ENCODE measurements at places on chromosomes 11 and 22. TPM values are rescaled to one million over a fixed set of nuclear protein-coding genes. Genes with fewer than 3 reads are reported as not detected.

The LRRC56 gene
- total RNA-seq: 0.28 TPM

The THY1 gene
- 703 TPM for total RNA-seq

The SCUBE1 gene
- total RNA-seq: not detected

The SSRP1 gene
- 146 TPM for total RNA-seq

The GLB1L2 gene
- under 0.01 TPM for total RNA-seq

The APOA4 gene
- not detected for total RNA-seq

The CRYBB3 gene
- total RNA-seq: not detected

- H3K4me3 ChIP-seq: no peak overlapping the region
- no peak overlapping the region for H3K27ac ChIP-seq
- H3K36me3 ChIP-seq: no peaks in the 10 kb centered on the region
Observed at GRCh38 chr11:8480858-8481257, 113.2 kb downstream of the STK33 start.

DNA sequence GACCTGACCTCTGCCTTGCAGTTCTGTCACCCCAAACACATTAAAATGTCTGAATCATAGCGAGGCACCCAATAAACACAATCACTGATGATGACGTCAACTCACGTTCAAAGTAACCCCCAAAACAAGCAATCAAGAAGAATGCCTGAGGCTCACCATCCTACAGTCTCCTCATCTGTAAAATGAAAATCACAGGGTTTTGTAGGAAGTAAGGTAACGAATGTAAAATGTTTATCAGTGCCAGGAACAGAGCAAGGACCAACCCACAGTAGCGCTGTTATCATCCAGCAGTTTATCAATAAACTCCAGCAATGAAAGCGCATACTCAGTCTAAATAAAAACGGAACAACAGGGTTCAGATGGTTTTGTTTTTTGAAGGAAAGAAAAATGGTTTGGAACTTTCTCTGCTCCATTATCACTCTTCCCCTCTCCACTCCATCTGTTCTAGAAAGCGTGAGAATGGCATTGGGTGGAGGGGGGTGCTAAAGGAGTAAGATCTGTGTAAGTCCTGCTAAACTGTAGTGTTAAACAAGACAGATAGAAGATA, 110.5 kb downstream of the MICAL3 start:
- no peaks in the 10 kb centered on the region for H3K27me3 ChIP-seq
- peaks cover 19% of the 10 kb centered on the region for H3K4me1 ChIP-seq
- H3K36me3 ChIP-seq: no peaks in the 10 kb centered on the region
- H3K4me3 ChIP-seq: no peak overlapping the region

- H3K36me3 ChIP-seq: no peaks in the 10 kb centered on the region
- no peak overlapping the region for H3K27ac ChIP-seq
- H3K27me3 ChIP-seq: no peaks in the 10 kb centered on the region
- peaks cover 15% of the 10 kb centered on the region for H3K4me1 ChIP-seq
Observed at GRCh38 chr11:10076458-10077141, 217.4 kb downstream of the SBF2 start.

DNA sequence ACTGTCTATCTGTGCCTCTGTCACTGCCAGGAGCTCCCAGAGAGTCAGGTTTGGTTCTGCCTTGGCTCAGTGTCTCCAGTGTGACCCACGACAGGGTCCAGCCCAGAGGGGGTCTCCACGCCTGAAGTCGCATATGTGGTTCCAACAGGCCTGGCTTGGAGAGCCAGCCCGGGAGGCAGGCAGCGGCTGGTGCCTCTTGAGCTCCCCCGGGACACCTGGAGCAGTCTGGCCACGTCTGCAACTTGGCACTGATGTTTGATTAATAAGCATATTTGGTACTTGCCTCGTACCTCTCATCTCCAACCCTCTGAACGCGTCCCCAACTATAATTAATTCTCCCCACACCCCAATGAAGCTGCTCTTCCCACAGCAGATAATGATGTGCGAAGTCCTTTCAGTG, 31.7 kb upstream of the SHISAL1 start:
- peaks cover 27% of the 10 kb centered on the region for H3K4me1 ChIP-seq
- H3K27ac ChIP-seq: no peak overlapping the region
- DNase-seq: no peak
- H3K27me3 ChIP-seq: peaks cover 7% of the 10 kb centered on the region

GRCh38 chr11:44741976-44742375, 15.2 kb downstream of the TSPAN18 start:
- no peaks in the 10 kb centered on the region for H3K36me3 ChIP-seq
- H3K27ac ChIP-seq: no peak overlapping the region
- H3K27me3 ChIP-seq: peaks cover 46% of the 10 kb centered on the region
- no peak for DNase-seq
- H3K4me1 ChIP-seq: peaks cover 6% of the 10 kb centered on the region

GRCh38 chr11:35090125-35090524, 48.8 kb upstream of the CD44 start:
- H3K4me3 ChIP-seq: no peak overlapping the region
- no peaks in the 10 kb centered on the region for H3K36me3 ChIP-seq
- H3K27ac ChIP-seq: no peak overlapping the region
- peaks cover 2% of the 10 kb centered on the region for H3K4me1 ChIP-seq
- no peaks in the 10 kb centered on the region for H3K27me3 ChIP-seq
- no peak for DNase-seq

- DNase-seq: no peak
- H3K4me3 ChIP-seq: no peak overlapping the region
- H3K27ac ChIP-seq: no peak overlapping the region
- no peaks in the 10 kb centered on the region for H3K4me1 ChIP-seq
Observed at GRCh38 chr11:64591257-64592233, 525 bp downstream of the SLC22A12 start.

DNA sequence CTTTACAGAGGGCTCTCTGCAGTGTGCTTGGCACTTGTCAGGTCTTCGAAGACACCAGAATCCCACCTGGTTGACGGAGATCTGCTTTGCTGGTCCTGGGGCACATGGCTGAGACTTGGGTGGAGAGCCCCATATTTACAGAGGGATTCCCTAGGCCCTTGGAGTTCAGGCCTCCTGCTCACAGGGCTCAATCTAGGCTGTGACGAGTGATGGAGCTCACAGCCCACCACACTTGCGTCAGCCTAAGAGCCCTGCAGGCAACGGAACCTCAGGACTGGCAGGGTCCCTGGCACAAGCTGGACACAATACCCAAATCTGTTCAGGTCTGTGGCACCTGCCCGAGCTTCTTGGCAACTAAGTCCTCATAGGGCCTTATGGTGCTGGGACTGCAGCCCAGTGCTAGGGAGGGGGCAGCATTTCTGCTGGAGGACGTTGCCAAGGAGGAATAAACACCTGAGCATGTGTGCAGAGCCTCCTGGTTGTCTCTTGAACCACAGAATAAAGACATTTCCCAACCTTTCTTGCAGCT, 59.1 kb downstream of the KCNC1 start:
- DNase-seq: no peak
- H3K27ac ChIP-seq: no peak overlapping the region
- no peaks in the 10 kb centered on the region for H3K27me3 ChIP-seq

GRCh38 chr11:117828611-117829368, 4.2 kb upstream of the FXYD2 start:
- H3K27ac ChIP-seq: no peak overlapping the region
- H3K36me3 ChIP-seq: no peaks in the 10 kb centered on the region
- peaks cover 10% of the 10 kb centered on the region for H3K4me1 ChIP-seq
- peaks cover 7% of the 10 kb centered on the region for H3K27me3 ChIP-seq

- DNase-seq: no peak
- H3K4me1 ChIP-seq: peaks cover 4% of the 10 kb centered on the region
- H3K27ac ChIP-seq: no peak overlapping the region
- H3K36me3 ChIP-seq: peaks cover 13% of the 10 kb centered on the region
Observed at GRCh38 chr22:46247443-46247975, 2.6 kb downstream of the CDPF1 start.

DNA sequence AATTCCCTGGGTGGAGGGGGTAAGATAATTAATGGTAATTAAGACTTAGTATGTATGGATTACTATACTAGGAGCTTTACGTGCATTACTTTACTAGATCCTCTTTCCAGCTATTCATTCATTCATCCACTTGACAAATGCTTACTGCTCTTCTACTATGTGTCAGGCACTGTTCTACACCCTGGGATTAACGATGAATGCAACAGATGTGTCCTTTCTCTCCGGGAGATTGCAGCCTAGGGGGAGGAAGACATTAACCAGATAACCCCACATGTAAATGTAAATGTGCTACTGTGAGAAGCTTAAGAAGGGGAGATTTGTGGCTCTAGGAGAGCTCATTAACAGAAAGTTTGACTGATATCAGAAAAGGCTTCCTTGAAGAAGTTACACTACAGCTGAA, 1.7 kb downstream of the ANKK1 start:
- no peak overlapping the region for H3K27ac ChIP-seq
- no peak overlapping the region for H3K4me3 ChIP-seq
- H3K36me3 ChIP-seq: no peaks in the 10 kb centered on the region
- no peak for DNase-seq
- H3K4me1 ChIP-seq: no peaks in the 10 kb centered on the region
- peaks cover 36% of the 10 kb centered on the region for H3K27me3 ChIP-seq

GRCh38 chr11:119618208-119618909, 110.6 kb downstream of the NECTIN1 start:
- peaks cover 2% of the 10 kb centered on the region for H3K27me3 ChIP-seq
- no peak overlapping the region for H3K27ac ChIP-seq
- no peak overlapping the region for H3K4me3 ChIP-seq
- H3K4me1 ChIP-seq: peaks cover 16% of the 10 kb centered on the region

- H3K27ac ChIP-seq: no peak overlapping the region
- no peak overlapping the region for H3K4me3 ChIP-seq
- peaks cover 2% of the 10 kb centered on the region for H3K4me1 ChIP-seq
- H3K36me3 ChIP-seq: no peaks in the 10 kb centered on the region
Observed at GRCh38 chr11:24295360-24295759, 201.5 kb upstream of the LUZP2 start.

DNA sequence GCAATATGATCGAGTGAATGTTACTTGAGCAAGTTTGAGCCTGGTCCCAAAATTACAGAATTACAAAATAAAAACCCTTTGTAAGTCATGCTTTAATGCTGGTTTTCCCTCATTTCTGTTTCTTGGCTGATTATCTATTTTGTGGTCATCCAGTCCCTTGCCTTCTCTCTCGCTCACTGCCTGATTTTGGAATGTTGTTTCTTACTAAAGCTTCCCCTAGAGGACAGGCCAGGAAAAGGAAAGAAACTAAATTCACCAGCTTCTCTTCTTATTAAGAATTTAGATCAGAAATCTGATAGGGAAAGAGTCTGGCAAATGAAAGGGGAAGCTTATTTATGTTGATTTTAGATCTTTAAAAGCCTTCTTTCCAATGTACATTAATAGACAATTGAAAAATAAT, 16.6 kb upstream of the BDNF start:
- H3K4me1 ChIP-seq: peaks cover 3% of the 10 kb centered on the region
- no peaks in the 10 kb centered on the region for H3K27me3 ChIP-seq
- no peak overlapping the region for H3K27ac ChIP-seq
- peak; percentile 71 for DNase-seq
- H3K36me3 ChIP-seq: no peaks in the 10 kb centered on the region

- no peak overlapping the region for H3K27ac ChIP-seq
- no peak for DNase-seq
- no peaks in the 10 kb centered on the region for H3K4me1 ChIP-seq
- H3K36me3 ChIP-seq: no peaks in the 10 kb centered on the region
- H3K4me3 ChIP-seq: no peak overlapping the region
- no peaks in the 10 kb centered on the region for H3K27me3 ChIP-seq
Observed at GRCh38 chr11:29012507-29012906, 904.3 kb downstream of the METTL15 start.

DNA sequence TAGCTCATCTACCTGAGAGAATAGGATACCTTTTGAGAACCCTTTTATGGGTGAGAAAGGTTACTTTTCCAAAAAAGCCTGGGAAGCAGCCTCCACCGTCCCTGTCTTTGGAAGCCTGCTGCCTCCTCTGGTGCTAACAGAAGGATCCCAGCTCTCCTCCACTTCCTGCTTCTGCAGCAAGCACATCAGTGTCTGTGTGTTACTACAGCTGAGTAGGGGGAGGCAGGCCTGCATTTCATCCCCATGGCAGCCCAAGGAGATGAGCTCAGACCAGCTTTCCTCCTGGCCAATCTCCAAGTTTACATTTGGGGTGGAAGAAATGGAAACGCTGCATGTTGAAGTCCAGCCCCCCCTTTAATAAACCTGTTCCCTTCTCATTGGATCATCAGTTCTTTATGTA, 7.4 kb upstream of the CCDC34 start:
- no peak overlapping the region for H3K4me3 ChIP-seq
- DNase-seq: peak; percentile 76
- H3K27ac ChIP-seq: no peak overlapping the region
- 0 out of 2 replicates have a peak, but pooled peaks cover 4% of the 10 kb centered on the region for H3K36me3 ChIP-seq
